ENCODE measurements at places on chromosomes 2 and 18.

DNA sequence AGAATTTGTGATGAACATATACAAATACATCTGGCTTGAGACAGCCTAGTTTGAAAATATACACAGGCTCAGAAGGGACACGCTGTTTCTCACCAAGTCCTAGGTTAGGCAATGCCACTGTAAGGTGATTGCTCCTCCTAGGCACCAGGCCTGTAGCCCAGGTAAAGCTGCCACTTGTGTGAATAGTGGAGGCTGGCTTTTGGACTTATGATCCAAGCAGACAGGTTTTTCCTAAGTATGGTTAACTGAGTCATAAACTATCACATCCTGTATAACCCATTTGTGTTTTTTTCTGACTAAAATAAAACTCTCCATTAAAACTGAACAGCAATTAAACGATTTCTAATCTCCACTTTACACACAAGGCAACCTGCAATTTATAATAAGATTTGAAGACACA, 81.0 kb downstream of the SEMA4F start:
- DNase-seq: no peak

GRCh38 chr18:31487246-31488015, 10.5 kb upstream of the DSG2 start:
- DNase-seq: no peak

- no peak for DNase-seq
These were observed 38.4 kb downstream of the SPC25 start for GRCh38 chr2:168851674-168852320.

GRCh38 chr2:77519164-77519887, 2.9 kb downstream of the LRRTM4 start:
- no peak for DNase-seq

- DNase-seq: no peak
These were observed 212.8 kb upstream of the LRRTM1 start for GRCh38 chr2:80517316-80517715.

- no peak for DNase-seq
These were observed 278.9 kb upstream of the HDAC4 start for GRCh38 chr2:239679755-239680154.

- DNase-seq: no peak
These were observed 90.4 kb downstream of the NUP35 start for GRCh38 chr2:183214680-183215079.

DNA sequence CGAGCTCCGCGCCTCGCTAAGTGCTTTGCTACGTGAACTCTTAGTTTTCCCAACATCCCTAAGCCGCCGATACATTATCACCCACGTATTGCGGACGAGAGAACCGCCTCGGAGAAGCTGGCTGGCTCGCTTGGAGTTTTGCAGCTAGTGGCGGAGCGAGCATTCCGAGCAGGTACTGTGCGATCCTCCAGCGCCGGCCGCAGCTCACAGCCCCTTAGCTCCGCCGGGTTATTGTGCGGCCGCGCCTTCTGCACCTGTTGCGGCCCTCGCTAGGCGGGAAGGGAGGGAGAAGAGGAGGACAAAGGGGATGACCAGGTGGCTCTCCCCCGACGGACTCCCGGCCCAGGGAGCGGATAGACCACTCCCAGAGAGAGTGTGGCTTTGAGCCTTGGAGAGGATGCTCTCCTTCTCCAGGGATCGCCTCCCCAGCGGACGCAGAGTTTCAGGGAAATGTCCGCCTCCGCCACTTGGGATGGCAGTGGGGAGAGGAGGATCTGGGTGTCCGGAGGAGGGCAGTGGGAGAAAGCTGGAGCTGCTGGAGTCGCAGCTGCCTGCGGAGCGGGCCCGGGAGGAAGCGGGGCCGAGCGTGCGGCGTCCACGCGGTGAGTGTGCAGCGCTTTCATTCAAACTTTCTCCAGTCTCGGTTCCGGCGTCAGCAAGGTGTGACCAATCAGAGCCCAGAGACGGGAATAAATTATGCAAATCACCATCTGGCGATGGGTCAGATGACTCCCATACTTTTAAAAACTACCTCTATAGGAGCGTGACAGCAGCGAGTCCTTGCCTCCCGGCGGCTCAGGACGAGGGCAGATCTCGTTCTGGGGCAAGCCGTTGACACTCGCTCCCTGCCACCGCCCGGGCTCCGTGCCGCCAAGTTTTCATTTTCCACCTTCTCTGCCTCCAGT, at the start of gene LIPG:
Gene LIPG (plus strand): TSS at position 769 of the 905 bp plus-strand sequence. CDS start 252 bp downstream, outside the sequence.
- DNase-seq: peak; percentile 61

GRCh38 chr2:172313715-172314341, 113.6 kb upstream of the ITGA6 start:
- no peak for DNase-seq

GRCh38 chr2:174892546-174892945, 112.6 kb downstream of the CHN1 start:
- no peak for DNase-seq

DNA sequence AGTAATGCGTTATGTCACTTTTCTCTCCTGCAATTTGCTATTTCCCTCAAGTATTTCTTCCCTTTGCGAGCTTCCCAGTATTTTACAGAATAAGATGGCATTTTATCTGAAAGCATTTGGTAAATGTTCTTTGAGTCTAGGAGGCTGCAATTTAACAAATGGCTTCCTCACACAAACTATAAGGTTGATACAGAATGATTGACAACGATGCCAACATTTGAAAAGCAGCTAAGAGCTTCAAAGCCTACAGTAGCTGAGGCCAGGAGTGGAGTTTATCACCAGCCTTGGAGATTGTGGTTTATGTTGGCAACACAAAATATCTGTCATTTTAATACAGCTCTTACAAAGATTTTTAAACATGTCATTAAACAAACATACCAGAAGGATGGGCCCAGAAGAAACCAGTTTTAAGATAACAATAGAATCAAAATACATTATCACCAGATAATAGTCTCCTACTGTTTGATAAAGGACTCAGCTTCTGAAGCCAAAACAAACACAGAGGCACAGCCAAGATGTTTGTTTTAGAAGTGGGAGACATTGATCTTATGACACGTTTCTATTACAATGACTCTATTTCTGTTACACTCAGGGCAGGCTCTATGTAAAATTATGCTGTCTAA, 711.4 kb upstream of the ACVR2A start:
- DNase-seq: no peak

DNA sequence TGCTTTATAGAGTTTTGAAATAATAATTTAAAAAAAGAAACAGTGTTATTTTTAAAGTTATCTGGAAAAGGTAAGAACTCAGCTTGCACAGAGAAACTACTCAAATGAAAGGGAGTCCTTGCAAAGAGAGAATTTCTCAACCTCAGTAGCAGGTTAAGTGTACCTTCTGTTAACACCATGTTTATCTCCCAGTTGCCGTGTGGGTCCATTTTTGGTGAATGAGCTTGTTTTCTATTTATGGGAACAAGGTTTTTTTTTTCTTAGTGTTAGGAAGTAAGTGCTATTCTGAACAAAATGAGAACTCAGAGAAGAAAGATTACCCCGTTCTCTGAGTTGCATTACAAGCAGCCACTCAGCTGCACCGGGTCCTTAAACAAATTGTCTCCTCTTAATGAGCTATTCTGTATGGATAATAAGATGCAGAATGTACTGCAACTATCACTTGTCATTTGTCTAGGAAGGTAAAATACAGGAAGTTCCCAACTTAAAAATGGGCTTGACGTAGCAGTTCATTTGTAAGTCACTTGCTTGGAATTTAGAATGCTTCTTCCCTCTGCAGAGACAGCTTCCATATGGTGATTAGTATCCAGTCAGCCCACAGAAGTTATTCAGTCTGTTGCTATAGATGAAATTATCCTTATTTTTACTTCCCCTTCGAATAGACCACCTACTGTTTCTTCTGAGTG, 74.9 kb downstream of the LTBP1 start:
- DNase-seq: no peak

GRCh38 chr2:71063216-71063615, 5.2 kb upstream of the NAGK start:
- DNase-seq: no peak

DNA sequence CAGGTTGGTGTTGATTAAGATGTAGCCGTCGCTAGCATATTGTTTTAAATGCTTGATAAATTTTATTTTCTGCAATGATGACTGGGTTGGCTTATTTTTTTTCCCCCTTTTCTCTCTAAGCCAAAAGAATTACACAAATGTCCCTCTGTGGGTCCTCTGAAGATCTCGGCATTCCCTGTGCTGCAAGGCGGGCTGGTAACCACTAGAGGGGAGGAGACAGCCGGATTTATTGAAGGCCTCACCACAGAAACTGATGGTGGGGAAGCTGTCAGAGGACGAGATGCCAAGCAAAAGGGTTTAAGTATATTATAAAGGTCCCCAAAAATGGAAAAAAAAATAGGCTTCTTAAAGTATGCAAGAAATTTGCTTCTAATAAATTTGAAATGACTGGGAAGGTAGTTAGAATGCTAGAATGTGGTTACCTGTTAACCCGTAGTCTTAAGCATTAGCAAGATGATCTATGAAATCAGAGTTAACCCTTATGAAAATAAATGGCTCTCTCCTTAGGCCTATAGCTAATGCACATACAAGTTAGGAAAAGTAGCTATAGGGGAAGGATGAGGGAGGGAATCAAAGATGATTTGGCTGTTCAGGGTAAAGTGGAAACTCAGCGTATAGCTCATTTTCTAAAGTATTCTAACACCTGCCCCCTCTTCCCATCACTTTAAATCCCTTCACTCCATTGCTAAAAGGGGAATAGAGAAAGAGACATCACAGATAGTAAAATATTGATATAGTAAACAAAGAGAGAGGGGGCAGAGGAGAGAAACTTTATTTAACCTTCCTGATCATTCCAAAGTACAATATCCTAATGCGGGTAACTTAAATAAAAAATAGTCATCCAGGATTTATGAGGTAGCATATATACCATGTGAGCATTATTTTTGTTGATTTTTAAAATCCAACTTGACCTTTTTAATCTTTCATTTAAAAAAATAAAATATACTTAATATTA, 894.5 kb upstream of the POU3F3 start:
- DNase-seq: peak; percentile 69

DNA sequence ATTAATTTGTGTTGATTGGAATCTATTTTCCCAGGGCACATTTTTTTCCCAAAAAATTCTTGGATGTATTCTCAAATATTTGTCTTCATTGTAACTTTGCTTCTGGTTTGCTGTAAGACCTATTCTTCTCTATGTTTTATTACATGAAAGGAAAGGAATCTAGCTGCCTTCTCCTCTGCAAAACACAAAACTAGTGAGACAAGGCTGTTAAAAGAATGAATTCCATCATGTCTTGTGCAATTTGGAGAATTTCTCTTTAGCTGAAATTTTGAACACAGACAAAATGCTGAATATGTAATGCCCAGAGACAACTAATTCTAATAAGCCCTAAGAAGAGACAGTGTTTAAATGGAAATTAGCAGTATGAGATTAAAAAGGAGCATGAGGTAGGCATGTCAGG, 275.9 kb downstream of the CDH20 start:
- DNase-seq: no peak

GRCh38 chr2:39275016-39275415, 31.2 kb upstream of the CDKL4 start:
- no peak for DNase-seq

GRCh38 chr2:241363426-241363825, 7.3 kb downstream of the FARP2 start:
- no peak for DNase-seq

DNA sequence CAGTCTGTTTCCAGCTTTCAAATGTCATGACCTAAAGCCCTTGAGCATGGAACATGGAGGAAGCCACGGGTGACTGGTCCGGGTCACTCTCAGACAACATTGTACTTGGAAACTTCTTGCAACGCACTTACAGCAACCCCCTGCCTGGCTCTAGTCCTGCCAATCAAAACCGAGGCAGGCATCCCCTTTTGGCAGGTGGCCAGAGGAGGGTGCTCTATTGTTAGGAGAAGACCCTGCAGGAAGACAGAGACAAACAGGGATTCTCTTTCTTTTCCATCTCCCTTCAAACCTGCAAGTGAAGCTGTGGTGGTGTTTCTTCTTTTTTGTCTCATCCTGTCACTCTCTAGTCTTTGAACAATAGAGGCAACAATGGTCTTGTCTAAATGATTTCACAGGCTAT, 667.2 kb downstream of the ZEB2 start:
- DNase-seq: no peak

DNA sequence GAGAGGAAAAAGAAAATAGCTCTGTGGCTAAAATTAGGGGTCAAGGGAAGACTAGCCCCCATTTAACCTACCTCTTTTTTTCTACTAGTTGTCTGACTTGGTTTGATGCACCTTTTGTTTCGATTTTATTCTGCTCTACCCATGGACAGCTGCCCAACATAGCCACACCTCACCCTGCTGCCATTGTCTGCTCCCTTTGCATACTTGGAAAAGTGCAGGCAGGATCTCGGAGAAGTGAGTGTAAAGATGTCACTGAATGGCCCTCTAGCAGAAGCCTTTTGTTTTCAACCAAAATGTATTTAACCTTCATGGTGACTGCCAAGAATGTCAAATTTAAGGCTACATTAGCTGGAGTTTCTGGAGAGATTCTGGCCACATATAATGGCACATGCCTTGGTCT, 62.9 kb downstream of the SETBP1 start:
- DNase-seq: no peak

DNA sequence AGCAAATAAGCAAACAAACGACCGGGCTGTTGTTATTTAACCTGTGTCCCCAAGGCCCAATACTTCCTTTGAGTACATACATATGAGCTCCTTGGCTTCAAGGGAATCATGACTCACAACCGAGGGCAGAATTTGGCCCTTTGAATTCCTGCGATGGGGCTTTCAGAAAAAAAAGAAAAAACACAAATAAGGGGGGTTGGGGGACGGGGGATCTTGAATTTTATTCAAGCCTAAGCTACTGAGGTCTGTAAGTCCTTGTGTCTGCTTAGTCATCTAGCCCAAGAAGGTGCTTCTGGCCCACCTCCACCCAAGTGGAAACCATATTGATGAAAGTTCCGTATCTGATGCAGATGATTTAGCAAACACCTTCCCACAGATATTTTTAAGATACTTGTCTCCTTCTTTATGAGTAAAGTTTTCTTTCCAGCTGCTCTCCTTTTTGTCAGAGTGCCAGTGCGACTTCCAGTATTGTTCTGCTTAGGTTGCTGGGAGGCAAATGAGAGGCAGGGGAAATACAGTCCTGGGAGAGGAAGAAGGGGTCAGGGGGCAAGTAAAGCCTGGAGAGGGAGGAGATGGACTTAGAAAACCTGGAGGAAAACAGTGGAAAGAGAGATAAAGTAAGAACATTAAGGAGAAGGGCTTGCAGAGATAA, 169.6 kb downstream of the ZEB2 start:
- DNase-seq: peak; percentile 32

DNA sequence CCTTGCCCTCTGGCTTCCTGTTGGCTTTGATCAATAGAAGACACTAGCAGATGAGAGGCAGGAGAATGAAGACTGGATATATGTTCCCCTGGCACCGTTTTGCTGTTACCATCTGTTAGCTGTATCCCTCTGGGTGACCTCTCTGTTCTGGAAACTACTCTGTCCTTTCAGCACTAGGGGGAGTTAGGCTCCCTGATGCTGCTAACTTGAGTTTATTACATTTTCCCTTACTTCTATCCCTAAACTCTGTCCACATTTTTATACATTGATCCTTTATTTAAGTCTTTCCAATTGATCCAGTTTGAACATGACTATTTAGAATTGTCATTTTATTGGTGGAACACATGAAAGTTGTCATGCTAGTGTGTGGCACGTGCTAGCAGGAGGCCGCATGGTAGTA, 1014.3 kb upstream of the CDH2 start:
- no peak for DNase-seq

- no peak for DNase-seq
These were observed 57.0 kb downstream of the PARD6G start for GRCh38 chr18:80190311-80190710.

GRCh38 chr18:59358414-59358711, 702 bp downstream of the LMAN1 start:
- DNase-seq: peak; percentile 58

GRCh38 chr2:127954857-127955256, 69.1 kb upstream of the AMMECR1L start:
- DNase-seq: no peak

GRCh38 chr2:57218206-57218605, 828.4 kb upstream of the VRK2 start:
- DNase-seq: no peak

Data from right hindlimb (tissue), 1 donor.